ENCODE measurements at places on chromosomes 1 and 21.

GRCh38 chr1:83954166-83954823 lies 44.6 kb downstream of the TTLL7 start:
- no peak for DNase-seq

DNA sequence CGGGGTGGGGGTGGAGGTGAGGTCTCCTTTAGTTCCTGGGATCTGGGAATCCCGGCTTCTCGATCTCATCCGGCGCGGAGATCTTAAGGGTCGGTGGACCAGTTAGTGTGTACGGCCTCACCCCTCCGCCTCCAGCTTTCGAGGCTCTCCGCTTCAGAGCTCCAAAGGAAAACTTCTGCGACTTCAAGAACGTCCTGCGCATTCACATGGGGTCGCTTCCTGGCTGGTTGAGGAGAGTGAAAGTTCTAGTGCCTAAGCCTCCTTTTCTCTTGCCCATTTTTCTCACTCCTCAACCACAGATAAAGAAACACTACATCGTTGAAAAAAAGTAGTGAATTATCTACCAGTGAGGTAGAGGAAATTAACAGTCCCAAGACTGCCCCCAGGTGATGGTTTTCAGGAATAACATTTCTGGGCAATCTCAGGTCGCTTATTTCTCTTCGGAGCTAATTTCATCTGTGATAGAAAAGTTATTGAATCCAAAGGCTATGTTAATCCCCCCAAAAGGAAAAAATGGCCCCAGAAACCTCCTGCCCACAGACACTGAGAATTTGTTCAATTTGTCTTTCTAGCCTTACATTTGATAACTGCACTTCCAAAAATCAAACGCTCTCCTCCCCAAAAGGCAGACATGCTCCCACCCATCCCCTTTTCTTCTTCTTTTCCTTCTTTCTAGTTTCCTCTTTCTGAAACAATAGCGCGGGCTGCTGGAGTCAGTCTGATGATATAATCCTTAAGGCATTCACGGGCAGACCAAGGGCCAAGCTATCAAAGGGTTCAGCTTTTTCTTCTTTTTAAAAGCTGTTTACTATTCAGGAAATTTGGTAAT lies 20.6 kb upstream of the TBX15 start:
- no peak for DNase-seq

- peak; percentile 87 for DNase-seq
Observed at GRCh38 chr1:89525169-89525855, 683 bp downstream of the LRRC8B start.

- no peak for DNase-seq
Observed at GRCh38 chr1:86288586-86289147, 107.5 kb downstream of the ODF2L start.

DNA sequence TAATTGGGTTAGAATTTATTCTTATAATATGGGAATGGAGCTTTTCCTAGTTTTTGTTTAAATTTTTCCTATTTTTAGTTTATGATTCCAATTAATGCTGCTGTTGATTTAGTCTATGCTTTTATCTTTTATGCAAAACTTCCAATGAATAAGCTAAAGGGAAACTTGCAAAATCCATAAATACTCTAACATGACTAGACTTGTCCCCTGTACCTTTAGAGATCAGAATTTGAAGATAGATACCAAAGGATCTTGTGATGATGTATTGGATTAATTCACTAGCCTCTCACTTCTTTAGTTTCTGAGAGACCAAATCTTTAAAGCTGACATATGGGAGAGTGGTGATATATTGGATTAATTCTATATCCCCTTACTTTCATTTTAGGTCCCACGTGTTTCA lies 306.6 kb upstream of the PRMT6 start:
- no peak for DNase-seq

DNA sequence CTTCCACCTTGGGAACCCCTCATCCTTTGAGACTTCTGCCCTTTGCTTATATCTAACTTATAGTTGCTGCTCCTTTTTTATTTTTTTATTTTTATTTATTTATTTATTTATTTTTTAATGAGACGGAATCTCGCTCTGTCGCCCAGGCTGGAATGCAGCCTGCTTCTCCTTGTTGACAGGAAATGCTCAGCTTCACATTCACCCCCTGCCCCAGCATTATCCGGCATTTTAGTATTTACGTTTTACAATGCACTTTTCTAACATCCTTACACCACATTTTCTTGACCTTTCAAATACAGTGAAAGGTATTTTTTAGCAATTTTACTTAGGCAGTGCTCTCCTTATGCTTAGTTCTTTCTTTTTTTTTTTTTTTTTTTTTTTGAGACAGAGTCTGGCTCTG lies 14.9 kb downstream of the CXADR start:
- DNase-seq: no peak

GRCh38 chr1:234270093-234270492 lies 103.2 kb upstream of the COA6 start:
- DNase-seq: no peak

- no peak for DNase-seq
Observed at GRCh38 chr1:62407398-62408009, 29.3 kb upstream of the USP1 start.

DNA sequence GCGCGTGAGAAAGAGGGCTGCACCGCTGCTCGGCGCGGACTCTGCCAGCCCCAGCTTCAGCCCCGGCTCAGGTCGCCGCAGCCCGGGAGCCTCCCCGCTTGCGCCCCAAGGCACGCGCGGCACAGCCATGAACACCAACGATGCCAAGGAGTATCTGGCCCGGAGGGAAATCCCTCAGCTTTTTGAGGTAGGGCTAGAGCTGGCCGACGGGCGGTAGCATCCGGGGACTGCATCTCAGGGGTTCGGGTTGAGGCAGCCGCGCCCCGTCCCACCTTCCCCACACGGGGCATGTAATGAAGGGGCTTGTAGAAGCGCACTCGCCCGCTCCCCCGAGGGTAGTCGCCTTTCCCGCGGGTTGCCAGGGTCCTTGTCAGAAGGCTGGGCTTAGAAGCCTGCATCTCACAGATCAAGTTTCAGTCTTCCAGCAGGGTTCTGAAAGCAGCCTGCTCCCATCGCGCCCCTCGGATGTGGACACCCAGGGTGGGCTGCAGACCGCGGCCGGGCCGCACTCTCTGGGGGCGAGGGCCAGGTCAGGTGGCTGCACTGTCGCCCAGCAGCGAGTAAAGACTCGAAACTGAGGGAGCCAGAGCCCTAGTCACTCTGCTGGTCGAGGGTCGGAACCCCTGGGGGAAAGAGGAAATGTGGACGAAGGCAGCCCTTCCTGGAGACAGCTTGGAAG lies 507 bp downstream of the AK5 start:
- DNase-seq: no peak

- no peak for DNase-seq
Observed at GRCh38 chr1:150144606-150145005, 5.1 kb upstream of the PLEKHO1 start.

GRCh38 chr1:104987210-104987609 lies 1237.5 kb downstream of the AMY1C start:
- no peak for DNase-seq

- no peak for DNase-seq
Observed at GRCh38 chr1:186144505-186144904, 230.5 kb downstream of the TPR start.
